ENCODE measurements at places on chromosomes 1 and 21.
A peak's percentile ranks its signal among the peaks of the same experiment; 100 is the strongest.

- no peak for DNase-seq
These were observed 127.7 kb downstream of the SPATA46 start for GRCh38 chr1:162248854-162249535.

- DNase-seq = no peak
These were observed 32.1 kb upstream of the PLA2G5 start for GRCh38 chr1:20037877-20038276.

DNA sequence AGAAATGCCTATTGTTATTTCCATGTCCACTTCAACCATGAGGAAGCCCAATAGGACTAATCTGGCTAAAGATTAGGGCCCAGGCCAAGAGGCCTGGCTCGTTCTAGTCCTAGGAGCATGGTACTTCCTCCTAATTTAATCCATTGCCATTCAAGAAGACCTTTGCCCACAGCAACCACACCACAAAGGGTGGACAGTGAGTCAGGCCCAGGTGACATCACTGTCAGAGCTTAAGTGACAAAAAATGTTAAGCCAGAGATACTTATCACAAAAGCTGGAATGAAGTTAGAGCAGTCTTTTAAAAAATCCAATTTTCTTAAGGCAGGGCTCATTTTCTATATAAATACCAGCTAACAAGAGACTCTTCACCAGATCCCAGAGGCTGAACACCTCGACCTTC lies at the start of gene SPRR3:
SPRR3 (plus strand) TSS at position 368 of the 400 bp plus-strand sequence. CDS start 1,272 bp downstream, outside the sequence.
- DNase-seq = no peak

DNA sequence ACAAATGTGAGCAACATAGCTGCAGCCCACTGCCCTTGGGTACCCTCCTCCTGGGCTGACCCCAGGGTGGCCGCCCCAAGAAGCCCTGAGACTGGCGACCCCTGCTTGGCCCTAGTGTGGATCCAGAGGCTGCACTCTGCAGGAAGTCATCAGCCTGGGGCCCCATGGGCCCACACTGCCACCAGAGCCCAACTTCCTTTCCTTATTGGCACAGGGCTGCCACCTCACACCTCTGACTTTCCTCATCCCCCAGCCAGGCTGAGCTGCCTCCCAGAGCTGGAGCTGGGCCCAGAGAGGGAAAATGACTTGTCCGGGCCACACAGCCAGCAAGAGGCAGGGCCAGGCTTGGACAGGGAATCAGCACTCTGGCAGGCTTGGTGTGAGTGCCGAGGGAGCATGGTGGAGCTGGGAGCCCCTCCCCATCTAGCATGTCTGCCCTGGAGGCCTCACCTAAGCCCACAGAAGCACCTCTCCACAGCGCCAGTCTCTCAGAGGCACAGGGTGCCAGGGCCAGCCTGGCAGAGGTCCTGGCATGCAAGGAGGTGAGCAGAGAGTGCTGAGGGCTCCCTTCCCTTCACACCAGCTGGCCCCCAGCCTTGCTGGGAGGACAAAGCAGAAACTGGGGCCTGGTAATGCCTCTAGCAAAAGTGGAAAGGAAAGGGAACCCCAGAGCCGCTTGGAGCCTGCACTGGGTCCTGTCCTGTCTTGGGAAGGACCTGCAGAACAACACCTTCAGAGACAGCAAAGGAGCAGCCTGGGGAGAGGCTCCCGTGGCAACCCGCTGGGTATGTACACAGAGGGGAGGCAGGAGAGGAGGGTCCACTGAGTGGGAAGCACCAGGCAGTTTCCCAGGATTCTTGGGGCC lies 3.2 kb downstream of the RAP1GAP start:
- DNase-seq = no peak

DNA sequence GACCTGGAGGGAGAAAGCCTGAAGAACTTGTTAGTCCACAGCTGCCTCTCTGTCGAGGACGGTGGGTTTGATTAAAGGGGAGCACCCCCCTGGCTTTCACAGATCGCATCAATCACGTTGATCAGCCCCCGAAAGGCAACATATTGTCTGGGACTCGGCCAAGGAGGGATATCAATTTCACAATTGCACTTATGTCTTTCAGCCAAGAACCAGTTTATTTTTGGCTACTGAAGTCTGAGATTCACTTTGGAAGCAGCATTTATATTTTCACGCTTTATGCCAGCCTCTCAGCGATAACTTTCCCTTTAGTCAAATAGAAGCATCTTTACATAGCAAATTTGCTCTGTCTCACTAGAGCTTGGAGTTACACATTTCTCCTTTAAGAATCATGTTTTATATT lies 253.2 kb upstream of the RRP15 start:
- DNase-seq = no peak

GRCh38 chr1:46444466-46444865 lies 45.2 kb upstream of the DMBX1 start:
- DNase-seq = no peak

GRCh38 chr1:92679980-92680379 lies 104.9 kb downstream of the EVI5 start:
- DNase-seq = no peak

- no peak for DNase-seq
These were observed 14.1 kb downstream of the HUNK start for GRCh38 chr21:31886915-31887314.

DNA sequence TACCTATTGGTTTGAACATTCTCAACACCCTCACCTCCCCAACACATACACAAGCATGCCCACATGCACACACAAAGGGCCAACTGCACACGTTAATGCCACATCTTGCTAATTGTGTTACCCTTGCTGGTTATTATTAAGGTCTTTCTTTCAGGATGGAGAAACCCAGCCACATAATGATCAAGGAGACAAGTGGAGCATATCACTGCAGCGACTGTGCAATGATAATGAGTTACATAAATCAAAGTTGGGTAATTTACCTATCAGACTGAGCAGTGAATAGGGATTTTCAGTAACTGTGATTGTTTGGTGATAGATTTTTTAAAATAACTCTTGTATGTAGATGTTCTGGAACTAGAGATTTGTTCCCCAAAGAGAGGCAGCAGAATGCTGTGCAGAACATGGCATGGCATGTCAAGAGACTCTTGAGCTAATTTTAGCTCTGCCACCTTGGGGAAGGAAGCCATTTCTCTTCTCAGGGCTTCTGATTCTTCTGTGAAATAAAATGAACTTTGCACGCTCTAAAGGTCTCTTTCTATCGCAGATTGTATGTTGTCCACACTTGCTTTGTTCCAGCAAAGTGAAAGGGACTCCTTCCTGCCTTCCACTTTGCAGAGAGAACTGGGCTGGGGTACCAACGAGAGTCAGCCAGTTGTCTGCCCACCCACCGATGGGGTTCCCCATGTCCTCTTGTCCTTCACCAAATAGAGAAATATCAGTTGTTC lies 126.0 kb upstream of the CAMK1G start:
- no peak for DNase-seq

DNA sequence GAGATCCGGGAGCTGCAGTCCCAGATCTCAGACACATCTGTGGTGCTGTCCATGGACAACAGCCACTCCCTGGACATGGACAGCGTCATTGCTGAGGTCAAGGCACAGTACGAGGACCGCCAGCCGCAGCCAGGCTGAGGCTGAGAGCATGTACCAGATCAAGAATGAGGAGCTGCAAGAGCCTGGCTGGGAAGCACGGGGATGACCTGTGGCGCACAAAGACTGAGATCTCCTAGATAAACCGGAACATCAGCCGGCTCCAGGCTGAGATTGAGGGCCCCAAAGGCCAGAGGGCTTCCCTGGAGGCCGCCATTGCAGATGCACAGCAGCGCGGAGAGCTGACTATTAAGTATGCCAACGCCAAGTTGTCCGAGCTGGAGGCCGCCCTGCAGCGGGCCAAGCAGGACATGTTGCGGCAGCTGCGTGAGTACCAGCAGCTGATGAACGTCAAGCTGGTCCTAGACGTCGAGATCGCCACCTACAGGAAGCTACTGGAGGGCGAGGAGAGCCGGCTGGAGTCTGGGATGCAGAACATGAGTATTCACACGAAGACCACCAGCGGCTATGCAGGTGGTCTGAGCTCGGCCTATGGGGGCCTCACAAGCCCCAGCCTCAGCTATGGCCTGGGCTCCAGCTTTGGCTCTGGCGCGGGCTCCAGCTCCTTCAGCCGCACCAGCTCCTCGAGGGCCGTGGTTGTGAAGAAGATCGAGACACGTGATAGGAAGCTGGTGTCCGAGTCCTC lies 25.5 kb downstream of the ETV3L start:
- DNase-seq = no peak

DNA sequence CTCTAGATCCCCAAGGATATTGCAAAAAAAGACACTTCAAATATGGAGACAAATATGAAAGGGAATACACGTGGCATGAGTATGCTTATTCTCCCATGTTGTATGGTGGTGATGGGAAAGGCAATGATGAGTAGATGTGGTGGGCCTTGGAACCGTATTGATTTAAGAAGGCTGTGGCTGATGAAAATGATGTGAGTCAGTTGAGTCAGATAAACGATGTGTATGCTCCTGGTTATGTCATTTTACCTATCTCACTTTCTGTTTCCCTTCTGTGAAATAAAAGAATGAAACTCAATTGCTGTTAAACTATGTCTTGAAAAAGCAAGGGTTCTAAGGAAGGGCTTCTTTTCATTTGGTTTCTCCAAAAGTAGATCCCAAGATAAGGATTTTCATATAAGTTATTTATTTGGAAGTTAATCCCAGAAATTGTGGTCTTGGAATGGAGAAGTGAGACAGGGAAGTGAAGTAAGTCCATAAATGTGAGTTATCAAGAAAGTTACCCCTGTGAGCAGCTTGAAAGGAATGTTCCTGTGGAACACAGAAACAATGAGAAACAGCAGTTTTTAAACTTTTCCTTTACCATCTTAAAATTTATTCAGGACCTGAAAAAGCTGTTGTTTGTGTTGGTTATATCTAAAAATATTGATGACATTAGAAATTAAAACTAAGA lies 292.0 kb downstream of the DUSP10 start:
- DNase-seq = no peak

GRCh38 chr1:1291023-1291528 lies 10.8 kb downstream of the SCNN1D start:
- no peak for DNase-seq

DNA sequence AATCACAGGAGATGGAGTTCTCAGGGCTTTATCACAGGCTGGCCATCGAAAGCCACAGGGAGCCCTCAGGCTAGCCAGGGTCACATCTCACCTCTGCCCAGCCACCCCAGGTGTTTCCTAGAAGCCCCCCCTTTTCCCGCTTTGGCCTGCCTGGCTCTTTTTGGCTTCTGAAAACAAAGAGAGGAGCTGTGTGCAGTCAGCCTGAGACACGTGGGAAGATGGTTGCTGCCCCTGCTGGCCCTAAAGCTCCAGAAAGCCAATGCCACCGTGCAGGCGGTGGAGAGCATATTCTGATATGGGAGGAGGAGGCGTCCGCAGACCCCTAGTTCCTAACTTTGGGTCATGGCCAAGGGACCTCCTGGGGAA lies 18.7 kb upstream of the LBR start:
- DNase-seq = no peak

GRCh38 chr21:26777166-26777565 lies 68.0 kb downstream of the ADAMTS1 start:
- no peak for DNase-seq

GRCh38 chr1:25503551-25504426 lies 39.6 kb upstream of the LDLRAP1 start:
- DNase-seq = peak; percentile 70

DNA sequence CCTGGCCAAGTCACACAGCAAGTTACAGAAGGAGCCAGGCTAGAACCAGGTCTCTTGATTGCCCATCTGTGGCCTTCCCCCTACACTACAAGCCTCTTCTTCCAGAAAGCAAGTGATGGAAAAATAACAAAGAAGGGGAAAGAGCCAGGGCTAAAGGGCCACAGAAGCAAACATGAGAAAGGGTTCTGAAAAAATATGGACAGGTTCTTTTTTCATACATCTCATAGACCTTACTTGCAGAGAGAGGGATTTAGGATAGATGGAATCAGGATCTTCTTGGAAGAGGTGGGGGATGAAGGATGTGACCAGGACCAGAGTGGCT lies 3.2 kb downstream of the RHBG start:
- no peak for DNase-seq

- no peak for DNase-seq
These were observed 178.9 kb upstream of the CAMK1G start for GRCh38 chr1:209404577-209404976.

DNA sequence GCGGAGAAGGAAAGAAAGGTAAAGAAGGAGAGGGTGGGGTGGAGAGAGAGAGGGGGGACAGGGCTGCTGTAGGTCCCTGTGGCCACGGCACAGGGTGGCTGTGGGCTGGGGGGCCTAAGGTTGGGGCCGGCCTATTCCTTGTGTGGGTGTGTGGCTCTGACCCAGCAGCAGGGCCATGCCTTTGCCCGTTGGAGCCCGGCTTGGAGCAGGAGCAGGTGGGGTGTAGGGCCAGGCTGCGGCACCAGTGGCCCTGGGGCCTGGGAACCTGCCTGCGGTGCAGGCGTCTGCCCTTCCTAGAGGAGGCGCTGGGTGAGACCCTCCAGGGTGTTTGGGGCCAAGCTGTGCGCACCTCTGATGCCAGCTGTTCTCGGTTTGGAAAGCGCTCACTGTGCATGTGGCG lies 19.7 kb upstream of the SUMO3 start:
- no peak for DNase-seq

GRCh38 chr1:23563003-23563402 lies 3.7 kb upstream of the ID3 start:
- DNase-seq = no peak

- no peak for DNase-seq
These were observed 7.3 kb upstream of the CLSPN start for GRCh38 chr1:35777109-35777508.

- no peak for DNase-seq
These were observed 303.6 kb downstream of the KCNH1 start for GRCh38 chr1:210830034-210831028.

- DNase-seq = no peak
These were observed 22.0 kb downstream of the VPS26C start for GRCh38 chr21:37245151-37245550.

- peak; percentile 41 for DNase-seq
These were observed 1.3 kb upstream of the LYST start for GRCh38 chr1:235867903-235868469.

DNA sequence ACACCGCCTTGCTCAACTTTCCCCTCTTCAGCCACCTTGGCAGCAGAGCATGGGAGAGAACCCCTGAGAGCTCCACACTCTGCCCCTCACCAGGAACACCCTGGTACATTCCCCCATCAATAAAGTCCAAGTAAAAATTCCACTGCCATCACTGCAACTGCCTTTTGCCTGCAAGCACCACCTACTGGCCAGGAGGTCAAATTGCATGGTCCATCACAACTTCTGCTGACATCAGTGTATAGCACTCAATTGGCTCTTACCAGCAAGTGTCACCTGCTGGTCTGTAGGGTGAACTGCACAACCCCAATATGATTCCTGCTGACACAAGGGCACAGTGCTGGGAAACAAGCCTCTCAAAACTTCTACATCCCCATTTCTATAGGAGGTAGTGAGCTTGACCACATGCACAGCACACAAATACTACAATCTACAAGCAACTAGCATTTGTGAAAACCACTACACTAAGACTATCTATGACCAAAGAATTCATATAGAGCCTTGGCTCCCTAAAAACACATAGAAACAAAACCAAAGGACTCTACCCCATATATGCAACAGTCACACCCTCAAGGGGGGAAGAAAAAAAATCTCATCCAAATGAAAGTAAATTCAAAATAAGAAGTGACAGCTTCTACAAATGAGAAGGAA lies 69.2 kb downstream of the FASLG start:
- peak; percentile 28 for DNase-seq
